NCI-H1417 (cell line): ENCODE measurements at places on chromosomes 5 and 9.

GRCh38 chr5:172705576-172706084 lies 64.6 kb downstream of the NEURL1B start:
- DNase-seq = no peak

GRCh38 chr5:136054142-136055019 lies 25.6 kb downstream of the TGFBI start:
- no peak for DNase-seq

- no peak for DNase-seq
These were observed 169.2 kb upstream of the GAS1 start for GRCh38 chr9:87116492-87116891.

DNA sequence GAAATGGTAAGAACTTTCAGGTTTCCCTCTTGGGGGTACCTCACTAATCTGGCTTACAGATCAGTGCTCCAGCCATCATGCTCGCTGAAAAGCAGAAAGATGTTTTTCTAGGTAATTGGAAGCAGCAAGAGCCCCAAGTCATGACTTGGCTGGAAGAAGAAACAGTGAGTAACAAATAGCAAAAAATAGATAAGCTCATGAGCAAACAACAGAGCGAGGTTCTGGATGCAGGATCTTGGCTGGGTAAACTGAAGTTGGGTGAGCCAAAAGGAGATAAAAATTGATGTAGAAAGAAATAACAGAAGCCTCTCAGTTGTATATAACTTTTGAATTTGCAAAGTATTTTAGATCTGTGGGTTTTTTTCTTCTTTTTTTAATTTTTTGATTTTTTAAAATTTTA lies 110.1 kb downstream of the INSYN2B start:
- no peak for DNase-seq

GRCh38 chr9:98178874-98179850 lies 13.3 kb downstream of the CORO2A start:
- no peak for DNase-seq
